ENCODE measurements at places on chromosomes 7 and 10.

DNA sequence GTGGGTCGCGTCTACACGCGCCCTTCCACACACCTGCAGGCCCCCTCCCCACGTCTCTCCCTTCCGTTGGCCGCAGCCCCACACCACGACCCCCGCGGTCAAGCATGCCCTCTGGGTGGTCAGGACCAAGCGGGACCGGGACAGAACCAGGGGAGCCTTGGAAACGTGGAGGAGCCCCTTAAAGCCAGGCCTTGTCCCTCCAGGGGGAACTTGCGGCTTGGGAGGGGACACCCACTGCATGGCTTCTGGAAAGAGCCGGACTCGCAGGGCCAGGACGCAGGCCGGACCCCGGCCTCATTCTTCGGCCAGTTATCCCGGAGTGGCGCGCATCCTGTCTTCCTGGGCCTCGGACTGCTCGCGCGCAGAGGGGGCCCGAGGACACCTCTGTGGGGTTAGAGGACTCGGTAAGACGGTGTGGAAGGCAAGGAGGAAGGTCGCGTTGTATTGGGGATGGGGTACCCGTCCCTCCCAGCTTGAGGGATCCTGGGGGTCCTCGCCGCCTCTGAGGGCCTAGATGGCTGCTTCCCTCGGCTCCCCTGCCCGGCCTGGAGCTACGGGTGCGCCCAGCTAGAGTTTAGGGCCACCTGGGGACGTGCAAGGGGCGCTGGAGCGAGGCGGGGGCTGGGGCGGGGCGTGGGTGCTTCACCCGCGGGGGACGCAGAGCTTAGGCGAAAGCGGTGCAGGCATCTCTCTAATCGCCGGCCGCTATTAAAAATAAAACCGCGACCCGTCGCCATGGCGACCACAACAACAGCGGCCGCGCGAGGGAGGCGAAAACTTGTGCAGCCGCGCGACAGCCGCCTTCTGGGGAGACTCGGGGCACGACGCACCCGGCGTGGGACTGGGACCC lies 1.8 kb upstream of the PDGFA start:
- no peak for DNase-seq

DNA sequence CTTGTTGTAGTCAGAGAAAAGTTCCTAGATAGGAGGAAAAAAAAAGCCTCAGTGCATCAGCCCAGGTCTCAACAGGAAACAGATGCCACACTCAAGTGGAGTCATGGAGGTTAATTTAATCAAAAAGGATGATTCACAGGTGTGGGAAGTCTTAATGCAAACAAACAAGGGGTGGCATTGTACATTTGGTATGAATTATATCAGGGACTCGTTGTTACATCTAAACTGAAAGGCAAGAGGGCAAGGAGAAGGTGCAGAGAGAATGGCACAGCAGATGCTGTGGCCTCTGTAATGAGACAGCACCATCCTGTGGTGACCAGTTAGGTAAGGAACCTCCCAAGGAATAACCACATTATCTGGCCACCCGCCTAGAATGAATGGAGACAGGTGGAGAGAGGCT lies 133.7 kb downstream of the PTPRZ1 start:
- no peak for DNase-seq

- no peak for DNase-seq
Measured at GRCh38 chr10:9188022-9188810, 1133.7 kb downstream of the GATA3 start.

DNA sequence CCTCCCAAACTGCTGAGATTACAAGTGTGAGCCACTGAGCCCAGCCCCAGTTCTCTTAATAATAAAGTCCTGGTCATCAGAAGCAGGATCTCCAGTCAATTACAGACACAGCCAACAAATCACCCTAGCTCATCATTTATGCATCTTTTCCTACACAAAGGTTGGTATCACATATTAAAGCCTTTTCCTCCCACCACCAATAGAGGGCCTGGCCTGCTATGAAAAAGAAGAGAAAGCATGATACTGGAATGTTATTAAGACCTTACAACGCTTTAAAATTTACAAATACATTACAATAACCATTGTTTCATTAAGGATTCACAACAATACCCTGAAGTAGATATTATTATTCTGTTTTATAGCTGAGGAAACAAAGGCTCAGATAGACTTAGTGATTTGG lies 25.9 kb downstream of the VAX1 start:
- no peak for DNase-seq

GRCh38 chr7:98862203-98862602 lies 7.6 kb downstream of the TMEM130 start:
- DNase-seq, result no peak

DNA sequence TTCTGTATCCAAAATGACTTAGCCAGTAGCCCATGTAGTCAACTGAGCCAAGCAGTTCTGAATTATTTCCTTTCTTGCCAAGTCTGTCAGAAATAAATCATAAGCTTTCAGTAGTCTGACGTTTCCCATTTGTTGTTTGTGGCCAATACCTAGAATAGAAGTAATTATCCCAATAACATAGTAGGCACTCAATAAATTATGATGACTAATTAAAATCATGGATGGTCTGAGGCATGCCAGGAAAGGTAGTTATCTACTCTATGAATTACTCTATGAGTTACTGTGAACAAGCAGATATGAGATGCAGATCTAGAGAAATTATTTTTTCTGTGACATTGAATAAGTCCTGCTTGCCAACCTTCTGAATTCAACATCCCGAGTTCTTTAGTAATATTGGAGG lies 2.3 kb downstream of the CABCOCO1 start:
- DNase-seq, result no peak

GRCh38 chr10:35451151-35452016 lies 115.1 kb downstream of the CCNY start:
- DNase-seq, result no peak

GRCh38 chr10:8014649-8015048 lies 39.8 kb upstream of the GATA3 start:
- no peak for DNase-seq

GRCh38 chr7:90269163-90269562 lies 24.2 kb downstream of the CFAP69 start:
- DNase-seq, result no peak

GRCh38 chr7:18117482-18117881 lies 89.8 kb upstream of the PRPS1L1 start:
- DNase-seq, result no peak

DNA sequence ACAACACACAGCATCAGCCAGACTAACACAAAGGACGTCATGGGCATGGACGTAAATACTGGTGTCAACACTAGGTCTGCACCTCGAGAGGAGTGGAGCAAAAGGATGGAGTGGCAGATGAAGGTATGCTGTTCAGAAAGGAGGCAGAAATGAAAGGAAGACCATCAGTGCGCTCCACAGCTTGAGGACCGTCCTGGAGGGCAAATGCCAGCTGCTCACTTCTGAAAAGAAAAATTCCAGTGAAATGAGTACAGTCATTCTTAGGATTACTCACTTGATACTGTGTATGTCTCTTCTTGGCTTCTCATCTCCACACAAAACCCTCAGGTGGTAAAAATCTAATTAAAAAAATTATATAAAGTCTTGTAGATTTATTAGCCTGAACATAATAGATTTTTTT lies 44.8 kb downstream of the EGFR start:
- DNase-seq, result no peak

Data from stimulated activated CD4-positive, alpha-beta T cell treated with anti-CD3 and anti-CD28 coated beads, Interleukin-4, amount 100 ng/mL, for 24 hours (primary cell).